ENCODE measurements at places on chromosomes 6 and 20.

- DNase-seq: peak; percentile 71
Measured at GRCh38 chr6:7628909-7629308, 38.9 kb downstream of the SNRNP48 start.

GRCh38 chr6:100491952-100492670, 27.4 kb upstream of the SIM1 start:
- no peak for DNase-seq

- DNase-seq: no peak
Measured at GRCh38 chr6:79557673-79558467, 20.6 kb upstream of the LCA5 start.

- DNase-seq: no peak
Measured at GRCh38 chr6:155247618-155248007, 16.2 kb upstream of the CLDN20 start.

- no peak for DNase-seq
Measured at GRCh38 chr20:61848851-61849250, 216.8 kb downstream of the TAF4 start.

DNA sequence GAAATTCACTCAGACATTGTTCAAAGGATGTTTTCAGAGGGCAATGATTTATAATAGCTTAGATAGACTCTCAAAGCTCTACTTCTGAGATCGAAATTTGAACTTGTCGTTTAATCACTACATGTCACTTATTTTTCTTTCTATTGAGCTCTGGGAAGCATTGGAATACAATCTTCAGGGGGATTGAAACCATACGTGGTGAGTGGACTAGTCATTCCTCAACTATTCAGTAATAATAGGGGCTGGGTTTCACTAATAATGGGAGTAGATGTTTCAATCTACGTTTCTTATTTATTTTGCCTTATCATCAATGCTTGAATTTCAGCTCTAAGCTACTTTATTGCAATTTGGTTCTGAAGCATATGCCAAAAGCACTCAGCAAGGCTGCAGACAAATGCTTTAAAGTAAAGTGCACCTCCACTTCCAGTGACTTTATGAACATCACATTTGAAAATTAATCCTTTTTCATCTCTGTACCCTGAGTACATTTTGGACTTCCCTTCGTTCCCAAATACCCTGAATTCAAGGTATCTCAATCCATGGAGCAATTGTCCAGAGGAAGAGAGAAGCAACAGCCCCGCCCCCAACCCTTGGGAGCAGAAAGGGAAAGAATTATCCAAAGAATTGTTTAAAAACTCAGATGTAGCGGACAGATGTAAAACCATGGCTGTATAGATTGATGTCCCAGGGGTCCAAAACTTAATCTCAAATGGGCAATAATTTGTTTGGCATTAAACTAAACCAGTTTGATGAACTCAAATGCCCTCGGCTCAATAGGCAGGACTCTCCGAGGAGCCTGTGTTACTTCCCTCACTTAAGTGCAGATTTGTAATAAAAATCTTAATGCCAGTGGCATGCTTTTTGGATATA, 68.1 kb downstream of the HFE start:
- DNase-seq: peak; percentile 59

- no peak for DNase-seq
Measured at GRCh38 chr20:48765359-48765758, 62.4 kb downstream of the PREX1 start.

DNA sequence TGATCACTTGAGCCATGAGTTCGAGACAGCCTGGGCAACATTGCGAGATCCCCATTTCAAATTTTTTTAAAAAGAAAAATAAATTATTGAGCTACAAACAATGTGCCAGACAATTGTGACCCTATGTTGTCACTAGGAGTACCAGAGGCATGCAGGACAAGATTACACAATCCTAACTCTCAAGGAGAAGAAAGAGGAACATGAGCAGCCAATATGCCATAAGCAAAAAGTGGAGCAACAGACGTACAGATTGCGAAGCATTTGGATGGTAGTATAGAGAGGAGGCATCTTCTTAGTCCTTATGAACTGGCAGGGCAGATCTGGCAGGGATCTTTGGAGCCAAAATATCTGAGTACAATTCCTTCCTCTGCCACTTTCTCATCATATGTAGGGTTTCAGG, 156.4 kb downstream of the OR2B2 start:
- no peak for DNase-seq

- no peak for DNase-seq
Measured at GRCh38 chr20:41223112-41223511, 85.8 kb downstream of the PLCG1 start.

- no peak for DNase-seq
Measured at GRCh38 chr20:36306553-36307411, 643 bp downstream of the DLGAP4 start.

All from femur (tissue), 1 donor.